ENCODE measurements at places on chromosomes 11 and 22.
A peak's percentile ranks its signal among the peaks of the same experiment; 100 is the strongest.

GRCh38 chr22:50141891-50142363 lies 28.6 kb upstream of the PANX2 start:
- no peak for DNase-seq

DNA sequence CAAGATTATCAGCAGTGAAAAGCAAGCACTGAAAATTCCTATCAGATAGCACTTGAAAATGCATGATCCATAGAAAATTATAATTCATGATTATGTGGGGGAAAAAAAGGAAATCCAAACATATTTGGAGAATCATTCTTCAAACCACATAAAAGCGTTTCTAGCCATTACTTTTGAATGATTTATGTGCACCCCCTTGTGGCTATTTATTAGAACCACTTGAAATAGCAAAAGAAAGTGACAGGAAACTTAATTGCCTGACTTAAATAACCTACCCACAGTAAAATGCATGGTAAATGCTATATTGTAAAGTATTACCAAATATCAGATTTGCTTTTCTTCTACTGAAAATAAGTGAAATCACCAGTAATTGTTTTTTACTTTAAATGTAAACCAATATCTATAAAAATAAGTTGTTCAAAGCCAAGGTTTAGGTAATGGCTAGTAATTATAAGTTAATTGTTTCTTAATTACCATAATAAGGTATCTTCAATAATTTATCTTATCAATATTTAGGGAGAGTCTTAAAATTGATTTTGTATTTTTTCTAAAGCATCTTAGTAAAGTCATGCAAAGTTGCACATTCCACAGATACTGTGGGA lies 168.5 kb downstream of the ARHGAP42 start:
- peak; percentile 34 for DNase-seq

- DNase-seq: no peak
Observed at GRCh38 chr11:2570211-2570811, 125.5 kb downstream of the KCNQ1 start.

- DNase-seq: peak; percentile 47
Observed at GRCh38 chr11:133082453-133082781, 449.9 kb downstream of the OPCML start.

DNA sequence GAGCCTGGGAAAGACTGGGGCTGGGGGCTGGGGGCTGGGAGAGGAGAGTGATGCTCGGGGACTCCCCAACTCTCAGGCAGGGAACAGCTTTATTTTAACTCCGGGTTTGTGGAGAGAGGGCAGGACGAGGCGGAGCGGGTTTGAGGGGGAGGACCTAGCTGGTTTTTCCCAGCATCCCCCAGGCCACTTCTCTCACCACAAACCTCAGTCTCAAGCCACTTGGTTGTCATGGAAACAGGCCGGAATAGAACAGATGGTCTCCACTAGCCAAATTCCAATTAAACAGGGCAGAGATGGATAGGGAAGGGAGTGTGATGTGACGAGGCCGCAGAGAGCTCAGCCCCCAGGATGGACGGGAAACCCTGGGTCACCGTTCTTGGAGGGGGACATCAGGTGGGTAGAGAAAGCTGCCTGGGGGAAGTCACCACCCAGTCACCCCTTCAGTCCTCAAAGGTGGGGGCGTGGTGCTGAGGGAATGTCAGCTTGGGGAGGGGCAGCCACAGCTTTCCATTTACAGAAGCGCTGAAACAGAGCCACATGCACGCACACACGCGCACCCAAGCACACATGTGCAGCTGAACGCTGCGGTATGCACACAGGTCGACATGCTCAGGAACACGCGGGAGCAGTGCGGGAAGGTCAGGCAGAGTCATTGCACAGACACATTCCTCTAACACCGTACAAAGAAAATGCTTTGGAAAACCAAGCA lies 19.2 kb downstream of the NECTIN1 start:
- DNase-seq: peak; percentile 66

DNA sequence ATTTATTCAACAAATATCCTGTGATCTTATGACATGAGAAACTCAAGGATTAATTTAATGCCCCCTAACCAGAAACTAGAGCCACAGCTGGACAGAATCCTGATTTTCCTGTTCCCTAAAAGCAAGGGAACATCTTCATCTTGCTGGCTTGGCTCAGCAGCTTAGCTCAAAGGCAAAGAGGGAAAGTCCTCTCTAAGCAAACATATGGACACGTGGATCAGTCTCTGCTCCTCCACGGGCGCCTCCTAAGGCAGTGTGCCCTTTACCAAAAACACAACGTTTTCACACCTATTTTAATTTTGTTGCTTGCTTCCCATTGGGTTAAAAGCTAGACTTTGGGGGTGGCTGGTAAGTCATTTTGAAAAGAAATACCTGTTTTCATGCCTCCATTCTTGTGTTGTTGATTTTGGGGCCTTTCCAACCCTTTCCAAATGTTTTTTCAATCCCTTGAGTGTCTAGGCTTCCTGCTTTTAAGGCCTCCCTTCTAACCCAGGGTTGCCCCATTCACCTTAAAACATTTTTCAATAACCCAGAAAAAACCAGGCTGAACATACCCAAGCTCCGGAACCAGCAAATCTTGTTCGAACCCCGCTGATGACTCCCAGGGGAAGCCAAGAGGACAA lies 15.5 kb downstream of the SLC1A2 start:
- no peak for DNase-seq

- DNase-seq: no peak
Observed at GRCh38 chr11:113839842-113840241, 35.5 kb downstream of the USP28 start.

GRCh38 chr22:20175597-20175900 lies 24.7 kb upstream of the CCDC188 start:
- DNase-seq: no peak

GRCh38 chr11:19907008-19907579 lies 194.5 kb downstream of the NAV2 start:
- no peak for DNase-seq

DNA sequence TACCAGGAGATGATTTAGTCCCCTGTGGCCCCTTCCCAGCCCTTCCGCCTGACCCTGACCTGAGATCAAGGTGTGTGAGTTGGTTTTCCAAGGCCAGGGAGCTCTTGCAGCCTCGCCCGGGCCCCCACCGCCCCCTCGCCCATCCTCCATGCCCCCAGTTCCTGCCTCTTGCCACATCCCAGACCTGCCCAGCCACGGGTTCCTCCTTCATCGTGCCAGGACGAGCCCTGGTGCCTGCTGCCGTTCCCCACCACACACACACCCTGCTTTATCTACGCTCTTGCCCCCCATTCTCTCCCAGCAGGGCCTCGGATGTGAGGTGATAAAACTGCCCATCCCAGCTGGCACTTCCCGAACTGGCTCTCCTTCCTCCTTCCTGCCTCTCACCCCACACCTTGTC lies 1.4 kb upstream of the LIF start:
- no peak for DNase-seq

- DNase-seq: no peak
Observed at GRCh38 chr11:36354221-36355003, 58.3 kb downstream of the PRR5L start.

DNA sequence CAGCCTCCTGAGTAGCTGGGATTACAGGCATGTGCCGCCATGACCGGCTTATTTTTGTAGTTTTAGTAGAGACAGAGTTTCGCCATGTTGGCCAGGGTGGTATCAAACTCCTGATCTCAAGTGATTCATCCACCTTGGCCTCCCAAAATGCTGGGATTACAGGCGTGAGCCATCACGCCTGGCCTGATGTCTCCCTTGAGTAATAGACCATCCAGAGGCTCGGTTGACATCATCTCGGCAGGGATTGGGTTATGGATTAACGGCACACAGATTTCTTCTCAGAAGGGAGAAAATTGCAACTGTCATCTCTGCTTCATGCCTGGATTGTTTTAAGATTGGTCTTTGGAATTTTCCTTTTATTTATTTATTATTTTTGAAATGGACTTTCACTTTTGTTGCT lies 239.2 kb upstream of the LARGE1 start:
- no peak for DNase-seq

- DNase-seq: peak; percentile 17
Observed at GRCh38 chr11:1875093-1875850, 16.4 kb downstream of the PRR33 start.

GRCh38 chr11:1387961-1388762 lies 1.6 kb upstream of the BRSK2 start:
- DNase-seq: no peak

GRCh38 chr11:74023276-74023675 lies 14.4 kb upstream of the UCP3 start:
- DNase-seq: no peak

- no peak for DNase-seq
Observed at GRCh38 chr11:61598886-61599868, 18.3 kb upstream of the SYT7 start.

GRCh38 chr11:76284161-76284560 lies 77.9 kb upstream of the WNT11 start:
- no peak for DNase-seq

DNA sequence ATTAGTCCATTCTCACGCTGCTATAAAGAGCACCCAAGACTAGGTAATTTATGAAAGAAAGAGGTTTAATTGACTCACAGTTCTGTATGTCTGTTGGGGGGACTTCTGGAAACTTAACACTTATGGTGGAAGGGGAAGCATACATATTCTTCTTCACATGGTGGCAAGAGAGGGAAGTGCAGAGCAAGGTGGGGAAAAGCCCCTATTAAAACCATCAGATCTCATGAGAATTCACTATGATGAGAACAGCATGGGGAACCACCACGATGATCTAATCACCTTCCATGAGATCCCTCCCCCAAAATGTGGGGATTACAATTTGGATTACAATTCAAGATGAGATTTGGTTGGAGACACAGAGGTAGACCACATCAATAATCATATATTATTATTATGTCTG lies 25.7 kb downstream of the CEP57 start:
- DNase-seq: no peak

DNA sequence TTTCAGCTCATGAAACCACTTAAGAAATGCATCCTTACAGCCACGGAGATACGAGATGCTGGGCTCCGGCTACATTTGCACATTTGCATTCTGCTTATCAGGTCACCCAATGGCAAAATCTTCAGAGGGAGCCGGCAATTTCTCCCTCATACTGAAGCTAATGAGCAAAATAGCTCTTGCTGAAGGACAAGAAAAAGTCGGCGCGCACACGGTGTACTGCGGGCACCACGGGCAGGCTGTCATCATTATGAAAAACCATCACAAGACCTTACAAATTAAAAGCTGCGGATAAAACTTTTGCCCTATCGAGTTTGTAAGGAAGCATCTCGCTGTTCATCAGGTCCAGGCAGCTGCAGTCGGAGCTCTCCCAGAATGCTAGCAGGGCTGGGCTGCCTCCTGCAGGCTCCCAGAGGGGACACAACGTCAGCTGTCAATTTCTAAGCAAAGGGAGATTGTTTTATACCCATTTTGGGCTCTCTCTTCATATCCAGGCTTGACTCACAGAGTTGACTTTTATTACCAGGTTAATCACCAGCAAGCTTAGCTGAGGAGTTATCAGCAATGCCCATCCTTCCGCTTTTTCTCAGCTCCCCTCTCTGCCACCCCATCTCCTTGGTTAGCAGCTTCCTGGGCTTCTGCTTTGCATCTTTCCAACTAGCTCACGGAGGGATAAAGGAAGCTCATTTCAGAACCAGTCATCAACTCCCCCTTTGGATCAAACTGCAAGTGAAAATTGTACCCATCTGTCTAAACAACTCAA lies 375.1 kb downstream of the OPCML start:
- DNase-seq: no peak

DNA sequence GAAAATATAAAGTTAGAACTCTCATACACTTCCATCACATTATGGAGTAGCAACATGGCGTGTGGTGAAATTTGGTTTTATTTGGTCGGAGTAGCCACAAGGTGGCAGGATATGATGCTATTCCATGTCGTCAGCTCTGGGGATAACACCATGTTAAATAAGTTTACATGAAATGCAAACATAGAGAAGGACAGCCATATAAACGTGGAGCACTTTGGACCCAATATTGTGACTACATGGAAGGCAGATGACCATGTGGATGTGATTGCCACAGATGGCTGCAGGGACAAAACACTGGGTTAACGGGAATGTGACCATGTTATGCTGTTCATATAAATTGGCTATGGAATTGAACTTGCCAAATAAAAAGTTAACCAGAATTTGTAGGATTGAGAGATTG lies 21.0 kb downstream of the OR5M11 start:
- DNase-seq: no peak

DNA sequence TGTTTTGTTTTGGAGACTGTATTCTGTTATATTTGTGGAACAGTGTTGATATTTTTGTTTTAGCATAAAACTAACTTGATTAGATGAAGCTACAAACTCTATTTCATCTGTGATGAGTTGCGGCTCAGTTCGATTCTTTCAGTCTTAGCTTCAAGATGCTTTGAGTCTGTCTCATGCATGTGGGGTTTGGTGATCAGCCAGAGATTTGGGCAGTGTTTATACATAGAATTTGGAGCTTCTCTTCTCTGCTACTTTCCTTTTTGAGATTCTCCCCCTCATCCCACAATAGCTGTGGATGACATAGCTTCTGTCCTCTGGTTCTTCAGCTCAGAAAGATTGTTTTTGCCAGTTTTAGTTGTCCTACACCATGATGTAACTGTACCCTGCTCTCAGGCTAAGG lies 90.4 kb downstream of the ARHGAP20 start:
- no peak for DNase-seq

DNA sequence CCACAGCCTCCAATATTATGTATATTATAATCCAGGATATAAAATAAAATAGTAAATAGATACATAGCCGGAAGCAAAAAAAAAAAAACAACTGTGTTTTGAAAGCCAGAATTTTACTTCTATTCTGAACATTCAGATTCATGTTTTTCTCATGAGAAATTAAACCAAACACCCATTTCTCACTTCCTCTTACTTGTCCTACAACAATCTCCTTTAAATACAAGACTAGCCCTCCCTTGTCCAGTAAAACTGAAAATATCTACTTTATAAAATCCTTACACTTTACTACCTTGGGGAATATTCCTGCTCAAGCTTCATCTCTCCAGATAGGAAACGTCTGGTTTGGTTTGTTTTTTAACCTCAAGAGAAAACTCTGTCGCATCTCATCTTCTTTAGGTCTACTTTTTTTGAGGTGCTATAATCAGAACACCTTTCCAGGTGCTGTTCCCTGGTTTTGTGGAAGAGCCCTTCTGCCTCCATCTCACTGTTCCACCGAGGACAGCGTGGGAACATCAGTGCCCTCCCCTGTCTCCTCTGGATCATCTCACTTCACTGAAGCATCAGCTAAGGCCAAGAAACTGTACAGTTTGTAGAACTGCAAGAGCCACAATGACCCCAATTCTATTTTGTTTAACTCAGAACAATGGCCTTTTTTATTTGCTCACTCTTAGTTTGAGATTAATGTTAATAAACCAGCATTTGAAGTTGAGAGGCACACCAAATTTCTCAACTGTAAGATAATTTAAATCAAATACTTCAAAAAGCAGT lies 82.0 kb upstream of the ARHGAP32 start:
- DNase-seq: no peak

- DNase-seq: no peak
Observed at GRCh38 chr22:26534171-26534855, 22.0 kb upstream of the TFIP11 start.

DNA sequence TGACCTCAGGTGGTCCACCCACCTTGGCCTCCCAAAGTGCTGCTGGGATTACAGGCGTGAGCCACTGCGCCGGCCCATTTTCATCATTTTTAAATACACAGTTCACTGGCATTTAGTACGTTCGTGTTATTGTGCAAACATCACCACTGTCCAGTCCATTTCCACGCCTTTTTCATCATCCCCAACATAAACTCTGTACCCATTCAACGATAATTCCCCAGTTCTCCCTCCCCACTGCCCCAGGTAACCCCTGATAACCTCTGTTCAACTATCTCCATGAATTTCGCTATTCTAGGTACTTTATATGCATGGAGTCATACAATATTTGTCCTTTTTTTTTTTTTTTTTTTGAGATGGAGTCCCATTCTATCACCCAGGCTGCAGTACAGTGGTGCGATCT lies 18.2 kb upstream of the ELFN2 start:
- DNase-seq: no peak
